ENCODE measurements at places on chromosomes 7 and 10.

- no peak for DNase-seq
These were observed 175.4 kb downstream of the SKAP2 start for GRCh38 chr7:26688936-26689506.

DNA sequence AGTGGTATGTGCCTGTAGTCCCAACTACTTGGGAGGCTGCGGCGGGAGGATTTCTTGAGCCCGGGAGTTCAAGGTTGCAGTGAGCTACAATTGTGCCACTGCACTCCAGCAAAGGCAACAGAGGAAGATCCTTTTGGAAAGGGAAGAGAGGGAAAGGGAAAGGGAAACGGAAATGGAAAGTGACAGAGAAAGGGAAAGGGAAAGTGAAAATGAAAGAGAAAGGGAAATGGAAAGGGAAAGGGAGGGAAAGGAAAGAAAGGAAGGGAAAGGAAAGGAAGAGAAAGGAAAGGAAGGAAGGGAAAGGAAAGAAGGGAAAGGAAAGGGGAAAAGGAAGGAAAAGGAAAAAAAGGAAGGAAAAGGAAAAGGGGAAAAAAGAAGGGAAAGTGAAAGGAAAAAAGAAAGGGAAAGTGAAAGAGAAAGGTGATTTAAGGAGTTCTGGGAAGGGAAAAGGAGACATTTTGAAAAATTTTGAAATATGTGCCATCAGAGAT, 2.3 kb upstream of the ZC3HAV1 start:
- DNase-seq = no peak

DNA sequence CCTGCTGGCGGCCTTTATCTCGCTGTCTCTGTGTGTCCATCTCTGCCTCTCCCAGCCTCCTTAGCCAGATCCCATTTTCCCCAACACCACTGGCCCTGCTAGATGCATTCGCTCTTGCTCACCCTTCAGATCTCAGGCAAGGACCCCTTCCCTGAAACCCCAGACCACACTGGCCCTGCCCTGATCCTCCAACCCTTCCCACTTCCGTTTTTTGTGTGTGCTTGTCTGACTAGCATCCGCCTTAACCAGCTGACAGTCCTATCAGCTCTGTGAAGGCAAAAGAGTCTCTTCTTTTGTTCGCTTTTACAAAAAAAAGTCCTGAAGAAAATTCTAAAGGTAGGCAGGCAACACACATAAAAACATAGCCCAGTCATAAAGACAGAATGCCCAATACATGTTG, 28.7 kb downstream of the CHST15 start:
- no peak for DNase-seq

- DNase-seq = no peak
These were observed 15.5 kb downstream of the ZNF487 start for GRCh38 chr10:43452356-43452914.

DNA sequence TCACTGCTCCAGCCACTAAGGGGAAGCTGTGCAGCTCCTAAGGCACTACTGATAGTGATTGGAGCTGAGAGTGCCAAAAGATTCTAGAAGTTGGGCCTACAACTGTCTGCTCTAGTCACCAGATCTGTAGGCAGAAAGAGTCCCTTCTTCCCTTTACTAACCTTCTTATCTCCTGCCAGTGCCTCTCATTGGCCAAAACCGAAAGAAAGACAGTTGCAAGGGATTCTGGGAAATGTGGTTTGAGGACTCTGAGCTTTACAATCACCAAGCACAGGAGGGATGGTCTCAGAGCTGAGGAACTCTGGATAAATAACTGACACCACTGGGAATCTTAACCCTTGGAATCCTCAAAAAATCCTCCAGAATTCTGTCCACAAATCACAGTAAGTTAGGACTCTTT, 615.8 kb downstream of the CCSER2 start:
- DNase-seq = no peak

DNA sequence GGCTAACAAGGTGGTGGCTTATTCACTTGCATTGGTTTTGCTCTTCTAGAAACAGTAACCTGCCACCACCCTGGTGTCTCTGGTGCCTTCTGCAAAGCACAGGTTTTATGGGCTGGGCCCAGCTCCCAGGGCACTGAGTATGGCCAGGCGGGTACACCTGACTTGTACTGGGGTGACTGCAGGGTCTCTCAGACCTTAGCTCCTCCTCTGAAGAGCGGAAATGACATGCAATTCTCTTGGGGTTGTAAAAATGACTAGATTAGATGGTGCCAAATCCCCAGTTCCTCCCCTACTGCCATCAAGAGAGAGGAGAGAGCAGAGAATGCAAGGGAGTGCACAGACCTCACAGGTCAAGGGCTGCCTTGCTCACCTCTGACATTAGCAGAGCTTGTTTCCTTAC, 14.7 kb downstream of the ESYT2 start:
- no peak for DNase-seq

DNA sequence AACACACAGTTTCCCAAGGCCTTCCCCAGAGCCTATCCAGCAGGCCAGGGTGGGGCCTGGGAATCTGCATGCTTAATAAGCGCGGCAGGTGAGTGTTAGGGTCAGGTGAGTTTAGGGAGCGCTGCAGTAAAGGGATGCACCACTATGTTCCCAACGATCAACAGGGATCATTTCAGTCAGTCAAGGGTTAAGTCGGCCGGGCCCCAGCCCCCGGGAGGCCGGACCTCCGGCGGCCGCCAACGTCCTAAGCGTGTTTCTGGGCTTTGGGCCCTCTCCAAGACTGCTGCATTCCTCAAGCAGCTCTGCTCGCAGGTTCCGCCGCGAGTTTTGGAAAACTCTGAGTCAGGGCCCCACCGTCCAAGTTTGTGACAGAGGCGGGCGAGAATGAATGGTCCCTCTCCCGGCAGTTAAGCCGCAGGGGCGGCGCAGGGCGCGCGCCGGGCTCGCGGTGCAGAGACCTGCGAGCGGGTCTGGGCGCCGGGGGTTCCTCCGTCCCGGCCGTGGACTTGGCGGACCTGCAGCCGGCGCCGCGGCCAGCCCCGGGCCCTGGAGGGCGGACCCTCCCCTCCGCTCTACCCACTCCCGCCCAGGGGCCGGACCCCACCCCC, 81.6 kb downstream of the ARHGAP22 start:
- DNase-seq = peak; percentile 25
